ENCODE measurements at places on chromosomes 6 and 20.

DNA sequence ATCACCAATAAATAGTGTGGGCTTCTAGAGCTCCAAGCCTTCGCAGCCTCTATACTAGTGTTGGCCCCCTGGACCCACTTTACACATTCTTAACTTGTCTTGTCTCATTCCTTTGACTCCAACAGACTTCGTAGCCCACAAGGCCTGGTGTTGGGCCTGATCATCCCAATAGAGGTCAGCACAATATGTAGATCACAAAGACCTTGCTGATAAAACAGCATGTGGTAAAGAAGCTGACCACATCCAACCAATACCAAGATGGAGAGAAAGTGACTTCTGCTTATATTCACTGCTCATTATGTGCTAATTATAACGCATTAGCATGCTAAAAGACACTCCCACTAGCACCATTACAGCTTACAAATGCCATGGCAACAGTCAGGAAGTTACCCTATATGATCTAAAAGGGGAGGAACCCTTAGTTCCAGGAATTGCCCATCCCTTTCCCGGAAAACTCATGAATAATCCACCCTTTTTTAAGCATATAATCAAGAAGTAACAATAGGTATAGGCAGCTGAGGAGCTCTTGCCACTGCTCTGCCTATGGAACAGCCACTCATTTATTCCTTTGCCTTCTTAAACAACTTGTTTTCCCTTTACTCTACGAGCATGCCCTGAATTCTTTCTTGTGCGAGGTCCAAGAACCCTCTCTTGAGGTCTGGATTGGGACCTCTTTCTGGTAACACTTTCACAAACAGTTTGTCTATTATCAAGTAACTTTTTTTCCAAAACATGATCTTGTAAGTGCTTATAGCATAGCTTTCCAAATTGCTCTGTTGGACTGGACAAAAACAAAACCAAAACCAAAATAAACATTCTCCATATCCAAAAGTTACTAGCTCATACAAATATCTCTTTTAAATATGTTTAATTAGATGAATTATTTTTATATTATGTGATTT is 54.6 kb upstream of the ECHDC1 start:
- DNase-seq = no peak

- DNase-seq = no peak
Measured at GRCh38 chr6:47023573-47023972, 18.6 kb downstream of the ADGRF1 start.

DNA sequence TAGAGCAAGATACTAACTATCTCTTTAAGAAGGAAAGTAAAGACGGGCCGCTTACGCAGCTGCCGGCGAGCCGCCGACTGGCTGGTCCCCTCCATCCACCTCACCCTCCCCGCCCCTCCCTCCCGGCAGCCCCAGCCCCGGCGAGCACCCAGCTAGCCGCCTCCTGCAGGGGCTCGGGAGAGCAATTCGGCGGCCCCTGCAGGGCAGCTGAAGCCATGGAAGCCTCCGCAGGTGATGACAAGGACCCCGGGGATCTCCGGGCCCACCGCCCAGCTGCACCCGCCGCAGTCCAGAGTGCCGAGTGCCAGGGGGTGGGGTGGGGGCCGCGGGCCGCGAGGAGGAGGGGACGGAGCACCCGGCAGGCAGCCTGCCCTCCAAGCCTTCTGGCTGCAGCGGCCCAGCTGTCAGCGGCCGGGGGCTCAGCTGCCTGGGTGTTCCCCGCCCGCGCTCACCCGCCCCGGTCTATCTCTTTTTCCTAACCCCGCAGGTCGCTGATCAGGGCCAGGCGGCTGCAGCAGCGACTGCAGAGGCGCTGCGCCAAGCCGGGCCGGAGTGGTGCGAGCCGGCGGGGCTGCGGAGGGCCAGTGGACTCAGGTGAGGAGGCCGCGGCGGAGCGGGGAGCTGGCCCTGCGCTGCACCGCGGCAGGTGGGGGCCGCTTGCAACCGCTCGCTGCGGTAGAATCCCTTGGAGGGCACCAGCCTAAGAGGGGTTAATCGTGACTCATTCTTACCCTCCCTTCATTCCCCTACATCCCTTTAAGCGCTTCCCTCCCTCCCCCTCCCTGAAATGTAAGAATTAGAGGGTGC is at the start of gene SNPH:
SNPH (plus strand) TSS at position 128 of the 807 bp plus-strand sequence. CDS start 29,946 bp downstream, outside the sequence.
- DNase-seq = peak; percentile 45

DNA sequence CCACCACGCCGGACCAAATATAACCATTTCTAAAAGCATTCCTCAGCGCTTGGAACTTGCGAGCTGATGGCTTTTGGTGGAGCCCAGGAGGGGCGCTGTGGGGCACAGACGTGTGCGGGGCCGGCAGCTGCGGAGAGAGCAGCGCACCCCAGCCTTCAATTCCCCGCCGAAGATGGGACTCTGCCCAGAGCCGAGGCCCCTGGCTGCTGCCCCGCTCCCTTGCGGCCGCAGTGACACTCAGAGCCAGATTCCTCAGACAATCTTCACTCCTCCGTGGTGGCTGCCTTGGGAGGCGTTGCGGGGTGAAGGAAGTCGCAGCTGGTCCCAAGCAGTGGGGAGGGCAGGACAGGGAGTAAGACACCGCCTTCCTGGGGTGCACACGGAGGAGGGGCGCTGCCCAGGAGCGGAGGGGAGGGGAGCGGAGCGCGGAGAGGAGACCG is 87.7 kb downstream of the TMEM242 start:
- no peak for DNase-seq

DNA sequence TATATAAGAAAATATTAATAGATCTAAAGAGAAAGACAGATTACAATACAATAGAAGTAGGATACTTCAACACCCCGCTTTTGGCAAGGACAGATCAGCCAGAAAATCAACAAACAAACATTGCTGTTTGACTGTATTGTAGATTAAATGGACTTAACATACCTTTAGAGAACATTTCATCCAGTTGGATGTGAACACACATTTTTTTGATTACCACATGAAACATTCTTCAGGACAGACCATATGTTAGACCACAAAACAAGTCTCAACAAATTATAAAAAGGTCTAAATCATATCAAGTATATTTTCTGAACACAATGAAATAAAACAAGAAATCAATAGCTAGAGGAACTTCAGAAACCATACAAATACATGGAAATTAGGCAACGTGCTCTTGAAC is 148.2 kb downstream of the TRMT11 start:
- no peak for DNase-seq

DNA sequence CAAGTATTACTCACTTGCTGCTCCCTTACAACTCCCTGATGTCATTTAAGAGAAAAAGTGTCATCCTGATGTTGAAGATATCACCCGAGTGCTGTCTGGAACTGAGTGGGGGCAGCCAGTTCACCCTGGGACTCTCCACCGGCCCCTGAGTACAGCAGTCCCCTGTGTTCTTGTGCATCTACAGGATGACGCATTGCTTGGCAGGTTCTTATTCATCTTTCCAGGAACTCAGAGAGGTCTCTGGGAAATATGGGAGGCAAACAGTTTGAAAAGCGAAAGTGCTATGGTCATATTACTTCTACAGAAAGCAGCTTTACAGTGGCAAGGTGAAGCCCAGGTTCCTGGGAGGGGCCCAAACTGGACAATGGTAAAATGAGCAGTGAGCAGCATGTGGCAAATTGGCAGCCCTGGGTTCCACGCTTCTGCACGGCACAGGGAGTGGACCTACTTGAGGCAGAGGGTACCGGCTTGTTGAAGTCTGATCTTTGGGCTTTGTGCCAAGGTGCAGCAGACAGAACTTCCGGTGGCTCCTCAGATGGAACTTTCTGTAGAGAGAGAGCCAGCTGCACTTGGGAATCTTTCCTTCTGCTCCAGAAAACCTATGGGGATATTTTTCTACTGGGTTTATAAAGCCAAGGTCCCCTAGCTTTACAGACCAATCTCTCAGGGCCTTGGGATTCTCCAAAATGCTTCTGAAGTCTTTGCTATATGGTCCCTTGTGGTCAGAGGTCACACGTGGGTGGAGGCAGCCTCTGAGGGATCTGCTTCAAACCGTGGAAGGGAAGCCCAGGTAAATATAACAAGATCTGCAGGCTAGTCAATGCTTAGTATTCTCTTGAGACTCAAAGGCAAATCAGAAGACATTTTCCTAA is 128.3 kb downstream of the MAP3K7 start:
- no peak for DNase-seq

- DNase-seq = no peak
Measured at GRCh38 chr6:82015043-82015442, 232.5 kb downstream of the IBTK start.

GRCh38 chr6:152170702-152171667 is 363.5 kb downstream of the ESR1 start:
- DNase-seq = no peak

DNA sequence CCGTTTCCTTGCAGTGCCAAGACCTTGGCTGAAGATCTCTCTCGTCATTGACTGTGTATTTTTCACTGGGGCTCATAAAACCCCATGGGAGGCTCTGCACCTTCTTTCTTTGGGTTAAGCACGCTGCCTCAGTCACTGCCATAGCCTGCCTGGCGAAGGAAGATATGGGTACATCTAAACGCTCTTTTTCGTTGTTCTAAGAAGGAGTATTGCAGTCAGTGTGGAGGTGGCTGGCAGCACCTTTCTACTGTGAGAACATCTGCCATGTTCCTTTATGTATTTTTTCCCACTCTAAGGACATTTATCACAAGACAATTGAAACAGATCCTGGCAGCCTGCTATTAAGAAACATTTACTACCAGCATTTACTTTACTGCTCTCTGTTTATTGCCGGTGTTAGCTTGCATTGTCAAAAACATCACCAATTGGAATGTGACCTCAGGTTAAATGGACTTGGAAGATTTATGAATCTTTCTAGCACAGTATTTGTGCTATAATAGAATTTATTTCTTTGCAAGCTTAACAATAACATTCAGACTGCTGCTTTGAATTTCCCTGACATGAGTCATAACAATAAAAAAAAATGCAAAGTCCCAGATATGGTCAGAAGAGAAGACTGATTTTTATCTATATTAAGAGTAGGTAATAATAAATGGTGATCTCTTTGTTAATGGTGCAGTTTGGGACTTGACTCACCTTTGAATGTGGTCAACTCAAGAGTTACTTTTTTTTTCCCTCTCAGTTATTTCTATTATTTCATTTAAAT is 62.2 kb upstream of the CLDN20 start:
- peak; percentile 55 for DNase-seq

DNA sequence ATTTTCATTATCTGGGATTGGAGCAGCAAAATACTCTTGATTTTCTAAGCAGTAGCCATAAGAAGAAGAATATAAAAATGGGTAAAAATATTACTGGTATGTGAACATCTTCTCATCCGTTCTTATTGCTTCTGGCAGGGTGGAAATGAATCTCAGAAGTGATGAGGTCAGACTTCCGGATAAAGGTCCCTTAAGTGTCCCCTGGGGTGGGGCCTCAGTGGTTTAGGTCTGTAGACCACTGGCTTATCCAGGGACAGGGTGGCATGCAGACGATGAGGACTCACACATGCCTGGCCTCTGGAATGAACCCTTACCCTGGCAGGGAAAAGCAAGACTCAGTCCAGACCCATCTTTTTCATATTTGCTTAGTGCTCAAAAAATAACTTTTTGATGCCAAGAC is 143.3 kb downstream of the UST start:
- DNase-seq = no peak

DNA sequence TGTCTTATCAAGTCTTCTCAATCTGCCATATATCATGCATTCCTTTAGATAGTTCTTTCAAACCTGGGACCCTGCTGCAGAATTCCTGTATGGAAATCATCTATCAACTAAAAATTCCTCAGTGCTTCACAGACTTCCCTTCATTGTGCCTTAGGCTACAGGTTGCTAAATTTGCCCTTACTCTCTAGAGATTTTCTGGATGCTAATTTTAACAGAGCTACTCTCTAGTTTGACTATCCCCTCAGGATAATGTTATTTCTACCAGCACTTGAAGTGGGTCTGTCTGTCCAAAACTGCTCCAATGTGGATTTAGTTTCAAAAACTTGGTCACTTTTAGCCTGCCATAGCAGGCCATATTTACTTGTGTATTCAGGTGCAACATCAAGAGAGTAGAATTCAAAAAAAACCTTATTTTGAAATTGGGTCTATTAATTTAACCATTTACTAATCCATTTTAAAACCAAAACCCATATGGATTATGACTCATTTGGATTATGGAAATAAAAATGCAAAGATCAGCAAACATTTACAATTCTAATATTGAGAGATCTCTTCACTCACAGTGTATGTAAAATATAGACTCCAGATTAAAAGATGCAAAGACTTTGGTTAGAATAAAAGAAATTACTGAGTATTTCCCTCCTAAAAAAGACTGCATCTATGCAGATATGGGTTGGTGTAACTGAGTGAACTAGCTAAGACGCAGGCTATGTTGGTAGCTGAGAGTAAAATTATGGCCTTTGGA is 13.9 kb upstream of the COX7A2 start:
- no peak for DNase-seq

GRCh38 chr6:64520050-64520449 is 884.4 kb downstream of the PHF3 start:
- DNase-seq = peak; percentile 12

DNA sequence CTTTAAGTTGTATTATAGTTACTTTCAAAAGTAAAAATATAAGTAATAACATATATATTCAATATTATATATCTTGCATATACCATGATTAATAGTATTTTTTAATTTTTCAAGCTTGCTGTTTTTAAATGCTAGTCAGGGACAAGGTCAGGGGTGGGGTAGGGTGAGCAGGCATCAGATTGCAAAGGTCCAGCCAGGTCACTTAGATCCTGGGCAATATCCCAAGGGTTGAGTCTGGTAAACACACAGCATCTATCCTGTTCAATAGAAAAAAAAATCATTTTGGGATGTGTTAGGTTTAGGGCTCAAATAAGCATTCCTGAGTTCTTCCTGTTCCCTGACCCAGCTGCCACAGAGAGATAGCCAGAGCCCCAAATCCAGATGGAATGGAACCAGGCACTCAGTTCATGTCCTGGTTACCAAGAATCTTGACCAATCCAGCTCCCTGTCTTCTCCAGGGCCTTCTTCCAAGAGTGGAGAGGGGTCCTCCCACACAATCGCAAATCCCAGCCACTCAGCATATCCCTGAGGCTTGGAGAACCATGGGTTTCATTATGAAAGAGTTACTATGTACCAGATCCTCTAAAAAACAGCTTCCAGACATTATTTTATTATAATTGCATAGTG is 134.9 kb upstream of the TOP1 start:
- no peak for DNase-seq

DNA sequence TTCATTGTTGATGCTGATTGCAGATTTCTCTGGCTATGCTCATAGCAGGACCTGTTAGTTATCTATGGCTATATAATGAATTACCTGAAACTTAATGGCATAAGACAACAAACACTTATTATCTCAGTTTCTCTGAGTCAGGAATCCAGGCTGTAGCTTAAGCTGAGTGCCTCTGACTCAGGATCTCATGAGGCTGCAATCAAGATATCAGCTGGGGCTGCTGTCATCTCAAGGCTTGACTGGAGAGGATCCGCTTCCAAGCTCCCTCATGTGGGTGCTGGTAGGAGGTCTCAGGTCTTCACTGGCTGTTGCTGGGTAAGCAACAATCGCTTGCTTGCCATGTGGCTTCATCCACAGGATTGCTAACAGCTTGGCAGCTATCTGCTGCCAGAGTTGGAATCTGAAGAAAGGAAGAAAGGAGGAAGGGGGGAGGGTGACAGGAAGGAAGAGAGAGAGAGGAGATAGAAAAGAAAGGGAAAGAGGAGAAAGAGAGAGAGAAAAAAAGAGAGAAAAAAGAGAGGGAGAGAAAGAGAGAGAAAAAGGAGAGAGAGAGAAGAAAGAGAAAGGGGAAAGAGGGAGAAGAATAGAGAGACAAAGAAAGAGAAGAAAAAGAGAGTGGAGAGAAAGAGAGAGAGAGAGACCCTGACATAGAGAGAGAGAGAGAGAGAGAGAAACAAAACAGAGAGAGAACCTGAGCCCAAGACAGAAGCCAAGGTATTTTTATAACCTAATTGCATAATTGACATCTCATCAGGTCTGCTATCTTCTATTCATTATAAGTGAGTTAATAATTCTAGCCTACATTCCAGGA is 579.0 kb upstream of the BTBD3 start:
- DNase-seq = no peak
